Pulmonary artery endothelial cell (primary cell): ENCODE measurements at places on chromosomes 5 and 9. TPM values are rescaled to one million over a fixed set of nuclear protein-coding genes. Genes with fewer than 3 reads are reported as not detected.

- DNase-seq = no peak
Observed at GRCh38 chr9:522658-523057, 308.0 kb downstream of the DOCK8 start.

- DNase-seq = no peak
Observed at GRCh38 chr5:107919969-107920368, 249.2 kb upstream of the EFNA5 start.

DNA sequence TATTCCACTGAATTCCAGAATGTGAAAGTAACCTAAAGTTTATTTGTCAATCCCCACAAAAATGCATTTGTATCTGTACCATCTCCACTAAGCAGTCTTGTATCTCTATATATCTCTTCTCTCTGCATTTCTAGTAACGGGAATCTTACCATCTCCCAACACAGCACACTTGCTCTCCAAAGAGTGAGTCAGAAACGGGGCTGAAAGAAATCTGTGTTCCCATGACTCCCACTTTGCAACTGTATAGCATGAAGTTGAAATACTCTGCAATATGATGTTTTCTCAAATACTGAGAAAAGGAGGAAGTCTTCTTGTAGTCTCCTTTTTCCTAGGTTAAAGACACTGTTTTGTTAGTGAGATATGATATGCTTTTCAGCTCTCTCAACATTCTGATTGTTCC is 848.8 kb upstream of the ACO1 start:
- no peak for DNase-seq

DNA sequence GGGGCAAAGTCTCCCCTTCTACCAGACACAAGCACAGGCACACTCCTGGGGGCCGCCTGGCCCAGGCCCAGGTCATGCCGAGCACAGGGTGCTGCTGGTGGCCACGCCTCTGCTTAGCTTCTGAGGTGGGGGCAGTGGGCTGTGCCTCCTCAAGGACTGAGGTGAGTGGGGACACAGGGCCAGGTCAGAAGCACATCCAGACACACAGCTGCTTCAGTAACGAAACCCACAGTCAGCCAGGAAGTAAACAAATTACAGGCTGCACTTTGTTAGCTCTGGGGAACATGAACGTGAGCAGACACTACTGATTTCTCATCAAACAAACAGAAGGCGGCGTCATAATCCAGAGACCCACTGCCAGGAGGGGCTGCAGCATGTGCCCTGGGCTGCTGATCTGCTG is 192.4 kb downstream of the HSPA4 start:
- DNase-seq = no peak

- DNase-seq = no peak
Observed at GRCh38 chr5:131198625-131199024, 27.9 kb downstream of the LYRM7 start.

DNA sequence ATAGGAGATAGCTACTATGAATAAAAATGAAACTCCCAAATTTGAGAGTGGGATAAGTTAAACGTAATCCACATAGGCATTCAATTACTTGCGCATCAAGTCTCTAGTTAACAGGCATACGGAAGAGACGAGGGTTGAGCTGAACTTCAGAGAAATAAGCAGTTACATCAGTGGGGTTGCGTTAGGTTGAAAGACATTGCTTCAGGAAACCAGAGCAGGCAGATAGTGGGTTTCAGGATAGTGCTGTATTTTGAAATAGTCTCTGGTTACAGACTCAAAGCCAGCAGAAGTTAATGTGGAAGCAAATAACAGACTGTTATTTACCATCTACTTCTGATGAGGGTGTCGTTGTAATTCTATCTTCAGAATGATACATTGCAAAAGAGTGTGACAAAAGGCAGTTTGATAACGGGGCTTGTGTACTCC is 533.4 kb downstream of the PDE4D start:
- no peak for DNase-seq

GRCh38 chr5:89004379-89004778 is 121.4 kb upstream of the MEF2C start:
- DNase-seq = no peak

GRCh38 chr9:124010665-124011321 is 775 bp upstream of the LHX2 start:
- no peak for DNase-seq

DNA sequence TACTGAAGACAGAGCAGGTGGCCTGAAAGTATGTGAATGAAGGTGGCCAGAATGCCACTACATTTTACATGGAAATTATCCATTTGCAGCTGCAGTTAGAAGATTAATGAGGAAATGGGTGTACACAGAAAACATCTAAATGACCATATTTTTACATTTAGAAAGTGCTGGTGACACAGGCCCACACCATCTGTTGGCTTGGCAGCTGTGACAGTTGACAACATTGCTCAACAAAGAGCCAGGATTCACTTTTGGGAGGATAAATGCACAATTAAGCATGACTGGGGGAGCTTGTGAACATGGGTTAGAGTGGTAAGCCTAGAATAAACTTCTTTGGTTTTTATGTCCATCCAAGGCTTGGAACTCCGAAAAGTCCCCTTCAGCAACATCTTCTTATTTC is 360.5 kb downstream of the KCTD16 start:
- DNase-seq = no peak

DNA sequence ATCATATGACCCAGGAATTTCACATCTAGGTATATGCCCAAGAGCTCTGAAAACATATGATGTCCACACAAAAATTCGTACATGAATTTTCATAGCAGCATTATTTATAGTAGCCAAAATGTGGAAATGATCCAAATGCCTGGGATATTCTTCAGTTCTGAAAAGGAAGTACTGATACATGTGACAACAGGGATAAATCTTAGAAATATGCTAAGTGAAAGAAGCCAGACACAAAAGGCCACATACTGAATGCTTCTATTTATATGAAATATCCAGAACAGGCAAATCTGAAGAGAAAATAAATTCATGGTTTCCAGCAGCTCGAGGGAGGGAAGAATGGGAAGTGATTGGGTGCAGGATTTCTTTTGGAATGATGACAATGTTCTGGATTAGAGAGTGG is 16.8 kb upstream of the ZBTB43 start:
- DNase-seq = no peak

DNA sequence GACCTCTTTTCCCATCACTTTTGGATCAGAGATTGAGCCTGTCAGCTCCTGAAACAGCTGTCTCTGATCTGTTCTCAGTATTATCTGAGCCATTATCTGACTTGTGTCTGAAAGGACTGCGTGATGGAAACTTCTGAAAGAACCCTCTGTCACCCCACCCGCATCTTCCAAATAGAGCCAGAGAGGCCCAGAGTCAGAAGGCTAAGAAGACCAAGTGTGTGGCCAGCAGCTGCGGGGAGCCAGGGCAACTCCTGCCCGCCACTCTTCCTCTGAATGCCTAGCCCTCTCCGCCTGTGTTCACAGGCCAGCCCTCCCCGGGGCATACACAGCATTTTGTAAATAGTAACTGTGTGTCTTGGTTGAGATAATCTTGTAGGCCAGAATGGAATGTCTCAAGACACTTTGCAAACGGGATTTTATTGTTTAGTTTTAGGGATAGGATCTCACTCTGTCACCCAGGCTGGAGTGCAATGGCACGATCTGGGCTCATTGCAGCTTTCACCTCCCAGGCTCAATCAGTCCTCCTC is 92.7 kb downstream of the AOPEP start:
- no peak for DNase-seq

DNA sequence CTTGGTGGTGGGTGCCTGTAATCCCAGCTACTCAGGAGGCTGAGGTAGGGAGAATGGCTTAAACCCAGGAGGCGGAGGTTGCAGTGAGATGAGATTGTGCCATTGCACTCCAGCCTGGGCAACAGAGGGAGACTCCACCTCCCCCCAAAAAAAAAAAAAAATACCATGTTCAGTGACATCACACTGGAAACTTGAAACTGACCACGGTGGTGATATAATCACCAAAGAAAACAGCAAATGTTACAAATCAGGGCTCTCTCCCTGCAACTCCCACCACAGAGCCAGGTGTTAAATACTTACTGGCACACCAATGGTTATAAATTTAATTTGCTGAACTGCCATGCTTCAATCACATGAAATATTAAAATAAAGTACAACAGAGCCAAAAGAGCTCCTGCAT is 81.4 kb downstream of the ZNF608 start:
- DNase-seq = no peak

DNA sequence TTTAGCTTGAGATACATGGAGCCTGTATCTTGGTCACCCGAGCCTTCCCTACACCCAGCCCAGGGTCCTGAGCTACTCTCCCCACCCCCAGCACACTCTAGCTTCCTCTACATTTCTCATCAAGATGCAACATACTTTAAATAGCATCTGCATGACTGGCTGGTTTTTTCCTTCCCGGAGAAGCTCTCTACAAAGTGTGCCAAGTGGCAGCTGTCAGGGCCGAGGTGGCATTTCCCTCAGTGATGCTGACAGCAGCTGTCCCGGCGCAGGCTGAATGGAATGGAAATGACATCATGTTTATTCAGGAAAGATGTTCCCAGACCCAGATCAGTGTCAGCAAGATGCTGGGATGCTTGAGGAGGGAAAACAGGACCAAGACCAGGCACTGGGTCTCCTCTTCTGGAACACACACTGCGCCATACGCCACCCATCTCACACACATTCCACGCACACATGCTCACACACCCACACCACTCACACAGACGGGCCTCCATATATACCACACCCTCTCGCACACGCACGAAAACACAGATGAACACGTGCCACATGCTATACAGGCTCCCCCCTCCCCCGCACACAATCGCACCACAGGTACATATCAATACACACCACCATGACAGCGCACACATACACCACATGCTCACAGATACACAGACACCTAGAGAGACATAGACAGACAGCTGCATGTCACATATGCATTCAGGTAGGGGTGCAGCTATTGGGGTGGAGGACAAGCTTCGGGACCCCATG is 67.8 kb downstream of the LHX2 start:
- peak; percentile 43 for DNase-seq

GRCh38 chr9:93668261-93668871 is 92.0 kb downstream of the PHF2 start:
- DNase-seq = no peak

DNA sequence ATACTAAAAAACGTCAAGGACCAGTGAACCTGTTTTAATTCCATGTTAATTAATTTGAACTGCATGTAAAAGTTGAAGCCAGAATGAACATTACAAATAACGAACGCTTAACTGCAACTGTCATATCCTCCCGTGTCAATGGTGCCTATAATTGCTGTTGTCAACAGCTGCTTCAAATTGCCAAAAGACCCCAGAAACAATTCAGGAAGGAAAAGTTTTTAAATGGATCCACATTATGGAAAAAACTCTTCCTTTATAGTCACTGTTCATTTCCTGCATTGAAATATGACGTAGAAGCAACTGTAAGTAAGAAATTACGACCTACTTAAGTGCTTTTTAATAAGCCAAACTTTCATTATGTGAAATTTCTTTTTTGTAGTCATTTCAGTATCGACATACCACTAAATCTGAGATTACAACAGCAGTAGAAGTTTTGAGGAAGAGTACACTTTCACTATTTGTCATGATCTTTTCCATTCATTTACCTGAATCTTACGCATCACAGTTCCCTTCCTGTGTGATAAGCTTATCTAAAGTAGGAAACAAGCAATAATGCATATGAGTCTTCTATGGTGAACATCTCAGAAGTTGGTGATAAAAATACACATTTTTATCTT is 37.8 kb downstream of the MEF2C start:
- DNase-seq = no peak

- DNase-seq = no peak
Observed at GRCh38 chr9:18384066-18384465, 89.9 kb upstream of the ADAMTSL1 start.

GRCh38 chr5:139468421-139468931 is 2.3 kb upstream of the SMIM33 start:
- no peak for DNase-seq

DNA sequence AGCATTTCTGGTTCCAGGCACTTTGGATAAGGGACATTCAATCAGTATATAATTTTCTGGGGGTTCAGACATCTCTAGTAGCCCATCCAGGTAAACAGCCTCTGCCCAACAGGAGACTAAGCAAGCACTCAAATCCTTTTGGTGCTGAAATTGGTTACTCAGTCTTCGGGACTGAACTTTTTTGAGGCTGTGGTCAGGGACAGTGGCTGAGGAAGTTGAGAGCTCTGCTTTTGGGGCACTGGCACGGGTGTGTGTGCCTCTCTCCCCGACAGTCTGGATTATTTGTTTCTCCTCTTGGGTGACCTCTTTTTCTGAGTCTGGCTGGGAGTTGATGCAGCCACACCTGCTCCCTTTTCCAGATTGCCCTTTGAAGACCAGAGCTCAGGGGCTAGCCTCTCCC is 47.6 kb downstream of the ACER2 start:
- no peak for DNase-seq

GRCh38 chr5:50646591-50646990 is 19.8 kb upstream of the PARP8 start:
- DNase-seq = no peak

DNA sequence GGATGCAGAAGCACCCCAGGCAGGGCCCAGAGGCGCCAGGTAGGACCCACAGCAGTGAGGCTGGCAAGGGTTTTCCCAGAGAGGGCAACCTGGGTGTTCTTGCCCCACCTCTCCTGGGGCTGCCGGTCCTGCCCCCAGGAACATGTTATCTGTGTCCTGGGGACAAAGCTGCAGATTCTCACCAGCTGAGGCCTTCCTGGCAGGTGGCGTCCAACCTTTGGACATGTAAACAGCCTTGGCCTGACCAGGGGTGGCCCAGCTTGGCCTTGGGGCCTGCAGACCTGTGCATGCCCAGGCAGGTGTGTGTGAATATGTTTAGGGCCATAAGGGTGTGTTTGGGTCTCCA is 101.8 kb upstream of the LARP1 start:
- DNase-seq = no peak

GRCh38 chr9:136656183-136656738 is 6.5 kb upstream of the EGFL7 start:
- no peak for DNase-seq

- DNase-seq = no peak
Observed at GRCh38 chr9:99264070-99264680, 42.1 kb downstream of the SEC61B start.

DNA sequence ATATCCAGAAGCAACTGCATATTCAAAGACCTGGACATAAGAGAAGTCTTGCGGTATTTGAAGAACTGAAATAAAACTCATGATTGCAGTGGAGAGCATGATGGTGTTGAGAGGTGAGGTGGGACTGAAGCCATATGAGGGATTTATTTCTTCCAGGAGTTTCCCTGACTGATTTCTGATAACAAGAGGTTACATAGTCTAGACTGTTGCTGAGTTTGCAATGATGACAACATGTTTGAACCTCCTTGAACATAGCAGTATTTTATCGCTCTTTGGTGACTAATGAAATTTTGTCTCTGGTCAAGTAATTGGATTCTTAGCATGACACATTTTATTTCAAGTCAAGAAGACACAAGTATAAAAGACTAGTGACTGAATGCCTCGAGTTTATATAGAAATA is 61.8 kb downstream of the ACTBL2 start:
- no peak for DNase-seq

The XPA gene
- total RNA-seq = 10.2 and 13.1 TPM in 2 replicates

The PCDHA9 gene
- total RNA-seq = 0.04 TPM in 1 of 2 replicates, not detected in the other

The IL33 gene
- 16.6 and 24.4 TPM in 2 replicates for total RNA-seq

The IFNE gene
- 0.92 and 1.0 TPM in 2 replicates for total RNA-seq

The UNC13B gene
- total RNA-seq = 41.3 and 70.2 TPM in 2 replicates

The ELAVL2 gene
- 0.07 TPM in 1 of 2 replicates, not detected in the other for total RNA-seq

The CCL27 gene
- total RNA-seq = 0.14 TPM in 1 of 2 replicates, not detected in the other

The ANGPTL2 gene
- total RNA-seq = 15.5 and 17.8 TPM in 2 replicates

The PCDHB2 gene
- 1.4 and 2.9 TPM in 2 replicates for total RNA-seq

The GABRA1 gene
- not detected in 2 replicates for total RNA-seq

The ZBED3 gene
- 1.7 and 3.6 TPM in 2 replicates for total RNA-seq
